Stimulated activated CD8-positive, alpha-beta memory T cell treated with anti-CD3 and anti-CD28 coated beads, Interleukin-4, amount 100 ng/mL, for 4 hours (primary cell): ENCODE measurements at places on chromosomes 1 and 21.

GRCh38 chr1:88801575-88802208, 89.7 kb downstream of the GTF2B start:
- DNase-seq: no peak

DNA sequence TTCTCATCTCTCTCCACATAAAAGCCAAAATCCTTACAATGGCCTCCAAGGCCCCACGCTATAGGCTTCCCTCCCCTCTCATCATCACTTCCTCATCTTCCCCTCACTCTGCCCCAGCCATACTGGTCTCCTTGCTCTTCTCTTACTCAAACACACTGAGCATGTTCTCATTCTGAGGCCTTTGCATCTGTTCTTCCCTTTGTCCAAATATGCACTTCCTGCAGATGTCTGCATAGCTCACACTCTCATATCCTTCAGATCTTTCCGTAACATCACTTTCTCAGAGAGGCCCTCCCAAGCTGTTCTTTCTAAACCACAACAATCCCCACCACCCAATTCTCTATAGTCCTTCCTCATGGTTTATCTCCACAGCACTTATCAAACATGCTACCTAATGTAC, 284.1 kb downstream of the HHIPL2 start:
- no peak for DNase-seq

DNA sequence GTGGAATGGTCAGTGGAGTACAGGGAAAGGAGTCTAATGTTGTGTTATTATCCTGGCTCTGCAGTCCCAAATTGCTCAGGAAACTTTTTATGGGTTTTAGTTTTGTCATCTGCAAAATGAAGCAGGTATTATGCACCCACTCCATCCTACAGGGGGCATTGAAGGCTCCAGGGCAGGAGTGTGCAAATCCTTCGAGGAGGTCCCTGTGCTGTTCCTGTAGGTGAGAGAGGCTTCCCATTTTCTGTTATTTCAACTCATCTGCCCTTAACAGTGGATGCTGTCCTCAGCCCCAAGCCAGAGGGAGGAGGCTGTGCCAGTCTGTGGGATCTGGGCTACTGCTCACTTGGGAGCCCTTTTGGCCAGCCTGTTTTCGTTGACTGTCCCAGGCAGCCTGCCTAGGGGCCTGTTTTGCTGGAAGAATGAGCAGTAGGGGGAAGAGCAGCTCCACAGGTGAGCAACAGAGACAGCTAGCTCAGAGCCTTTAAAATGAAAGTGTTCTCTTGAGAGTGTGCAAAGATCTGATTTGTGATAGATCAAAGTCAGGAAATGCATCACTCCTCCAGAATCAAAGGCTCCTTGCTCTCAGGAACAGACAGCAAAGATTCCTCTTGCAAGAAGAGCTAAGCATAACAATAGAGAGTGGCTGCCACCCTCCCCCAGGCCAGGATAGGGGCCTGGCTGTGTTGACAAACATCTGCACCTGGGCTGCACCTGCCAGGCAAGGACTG, 317.6 kb upstream of the PROX1 start:
- no peak for DNase-seq

DNA sequence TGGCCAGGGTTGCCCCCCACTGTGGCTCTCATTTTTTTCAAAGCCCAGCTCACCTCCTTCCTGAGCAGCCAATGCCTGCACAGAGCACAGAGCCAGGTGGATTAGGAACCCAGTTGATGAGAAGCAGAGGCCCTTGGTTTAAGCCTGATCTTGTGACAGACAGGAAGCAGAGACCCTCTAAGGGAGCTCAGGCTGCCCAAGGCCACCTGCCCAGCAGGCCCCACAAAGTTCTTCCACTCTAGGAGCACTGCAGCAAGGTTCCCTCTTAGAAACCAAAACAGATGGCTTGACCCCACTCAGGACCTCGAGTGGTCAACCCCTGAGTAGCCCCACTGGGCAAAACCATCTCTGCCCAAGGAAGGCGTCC, 25.5 kb upstream of the PRSS38 start:
- DNase-seq: no peak

DNA sequence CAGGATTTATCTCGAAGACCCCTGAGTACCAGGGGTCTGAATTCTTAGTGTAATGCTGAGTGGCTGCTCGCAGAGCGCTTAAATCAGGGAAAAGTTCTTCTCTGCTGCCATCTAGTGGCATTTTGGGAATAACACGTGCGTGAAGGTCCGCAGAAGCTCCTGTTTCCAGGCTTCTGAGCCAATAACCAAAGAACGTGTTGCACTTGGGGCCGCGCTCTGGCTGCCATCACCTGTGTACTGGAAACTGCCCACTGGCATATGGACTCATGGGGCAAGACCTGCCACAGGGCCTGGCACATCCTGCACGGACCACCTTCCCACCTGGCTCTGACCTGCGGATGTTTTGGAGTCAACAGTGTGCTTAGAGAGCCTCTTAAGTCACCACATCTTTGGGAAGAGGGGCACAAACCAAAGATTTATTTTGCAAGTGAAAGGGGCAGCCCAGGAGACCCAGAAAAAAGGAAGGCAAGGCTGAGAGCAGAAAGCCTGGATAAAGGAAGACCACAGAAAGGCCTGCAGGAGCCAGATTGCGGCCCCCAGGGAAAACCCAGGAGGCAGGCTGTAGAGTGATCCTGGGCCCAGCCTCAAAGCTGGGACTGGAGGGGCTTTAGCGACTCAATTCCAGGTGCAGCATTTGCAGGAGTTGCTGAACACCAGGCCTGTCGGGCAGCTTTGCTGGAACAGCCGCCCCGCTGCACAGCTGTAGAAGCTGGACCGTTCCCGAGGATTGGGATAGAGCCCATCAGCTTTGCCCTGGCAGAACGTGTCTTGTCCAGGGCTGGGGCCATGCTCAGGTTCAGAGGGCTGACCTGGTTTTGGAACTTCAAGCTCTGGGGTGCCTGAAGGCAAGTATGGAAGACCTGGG, 13.0 kb downstream of the CHIT1 start:
- DNase-seq: peak; percentile 15

- no peak for DNase-seq
These were observed 57.3 kb downstream of the ZNF644 start for GRCh38 chr1:90964444-90965035.

- DNase-seq: no peak
These were observed 70.4 kb upstream of the UBE2U start for GRCh38 chr1:64133036-64133435.

DNA sequence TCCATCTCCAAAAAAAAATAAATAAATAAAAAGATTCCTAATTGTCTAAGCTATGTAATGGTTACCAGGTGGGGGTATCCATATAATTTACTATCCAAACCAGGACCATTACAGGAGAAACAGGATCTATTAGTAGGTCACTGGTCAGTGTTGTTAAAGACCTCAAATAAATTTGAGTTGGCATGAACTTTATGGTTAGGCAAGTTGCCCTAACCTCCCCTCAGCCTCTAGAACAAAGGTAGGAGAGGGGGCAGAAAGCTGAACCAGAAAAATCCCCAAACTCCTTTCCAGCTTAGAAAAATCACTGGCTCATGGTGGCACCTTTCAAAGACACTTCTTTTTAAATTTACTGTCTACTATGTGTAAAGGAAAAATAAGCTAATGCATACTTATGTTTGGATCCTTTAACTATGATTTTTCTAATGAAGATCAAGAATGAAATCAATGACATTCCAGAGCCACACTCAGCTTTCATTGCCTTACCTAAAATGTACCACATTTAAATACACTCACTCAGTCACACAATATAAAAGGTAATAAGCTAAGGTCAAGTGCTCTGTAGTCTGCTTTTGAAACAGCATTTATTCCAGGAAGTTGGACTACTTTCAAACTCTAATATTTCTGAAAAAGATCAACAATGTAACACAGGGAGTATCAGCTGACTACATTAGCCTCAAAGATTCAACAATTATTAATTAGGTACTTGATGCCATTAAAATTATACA, 13.8 kb downstream of the EIF4G3 start:
- DNase-seq: no peak

- no peak for DNase-seq
These were observed 65.0 kb upstream of the FAM20B start for GRCh38 chr1:178960482-178961240.

DNA sequence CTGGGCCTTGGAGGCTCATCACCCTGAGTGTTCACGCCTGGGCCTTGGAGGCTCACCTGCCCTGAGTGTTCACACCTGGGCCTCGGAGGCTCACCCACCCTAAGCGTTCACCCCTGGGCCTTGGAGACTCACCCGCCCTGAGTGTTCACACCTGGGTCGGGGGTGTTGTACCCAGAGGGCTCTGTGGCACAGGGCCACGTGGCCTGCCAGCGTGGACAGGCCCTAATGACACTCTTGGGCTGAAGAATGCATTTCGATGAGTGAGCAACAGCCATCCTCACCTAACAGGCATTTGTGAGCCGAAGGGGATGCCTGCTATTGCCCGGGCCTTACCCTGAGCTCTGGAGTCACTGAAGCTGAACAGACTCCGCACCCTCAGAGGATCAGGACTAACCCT, 17.5 kb downstream of the SLC19A1 start:
- DNase-seq: no peak

GRCh38 chr1:194279975-194280374, 1093.6 kb upstream of the B3GALT2 start:
- DNase-seq: no peak

GRCh38 chr1:185869590-185869989, 135.4 kb downstream of the HMCN1 start:
- no peak for DNase-seq

DNA sequence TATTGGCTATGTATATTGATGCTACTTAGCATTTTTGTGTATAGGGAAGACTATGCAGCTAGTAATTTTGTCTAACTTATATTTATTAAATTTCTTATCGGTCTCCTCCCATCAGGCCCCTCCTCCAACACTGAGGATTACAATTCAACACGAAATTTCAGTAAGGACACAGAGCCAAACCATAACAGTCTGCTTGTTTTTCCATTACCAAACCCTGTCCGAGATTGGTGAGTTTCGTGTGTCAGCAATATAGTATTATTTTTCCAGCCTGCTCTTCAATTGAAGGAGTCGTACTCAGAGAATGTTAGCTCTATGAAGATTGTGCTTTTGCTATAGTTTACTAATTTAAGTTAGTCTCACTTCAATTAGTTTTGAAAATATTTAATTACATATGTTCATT, 1495.3 kb downstream of the MRPL39 start:
- no peak for DNase-seq

DNA sequence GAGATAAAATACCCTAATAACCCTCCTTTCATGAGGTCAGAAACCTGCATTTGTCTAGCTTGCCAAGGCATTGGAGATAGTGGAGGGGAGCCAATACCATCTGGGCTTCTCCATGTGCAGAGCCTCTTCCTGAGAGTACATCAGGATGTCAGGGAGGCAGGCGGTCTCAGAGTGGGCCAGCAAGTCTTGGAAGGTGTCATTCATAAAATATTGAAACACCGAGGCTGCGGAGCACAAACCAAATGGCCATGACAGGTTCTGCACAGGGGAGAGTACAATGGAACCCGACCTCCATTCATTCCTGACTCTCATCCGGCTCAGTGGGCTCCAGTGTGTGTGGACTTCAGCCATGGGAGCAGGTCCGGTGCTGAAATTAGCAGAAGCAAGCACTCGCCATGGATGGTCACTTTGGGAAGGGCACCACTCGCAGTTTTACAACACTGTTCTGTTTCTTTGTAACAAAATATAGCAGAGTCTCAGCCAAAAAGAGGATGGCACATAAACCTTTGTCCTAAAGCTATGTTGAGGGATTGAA, 446.6 kb downstream of the SIPA1L2 start:
- DNase-seq: no peak

GRCh38 chr1:8259498-8260290, 58.2 kb upstream of the SLC45A1 start:
- no peak for DNase-seq

DNA sequence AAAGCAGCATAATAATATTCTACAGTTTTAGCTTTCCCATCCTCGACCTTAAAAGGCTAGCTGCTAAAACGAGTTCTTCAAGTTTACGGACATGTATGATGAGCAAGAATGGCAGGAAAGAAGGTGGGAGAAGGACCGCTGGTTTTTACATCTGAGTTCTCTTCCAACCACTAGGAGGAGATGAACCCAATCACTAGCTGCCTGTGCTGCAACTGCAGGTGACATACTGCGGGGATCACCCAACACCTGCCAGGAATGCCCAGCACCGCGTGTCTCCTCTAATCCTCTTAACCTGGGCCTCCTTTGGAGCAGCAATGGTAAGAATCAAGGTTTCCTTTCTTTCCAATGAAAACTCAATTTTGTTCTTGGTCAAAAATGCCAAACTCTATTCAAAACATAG, 23.5 kb downstream of the TOR3A start:
- no peak for DNase-seq

- no peak for DNase-seq
These were observed 41.8 kb upstream of the PAXBP1 start for GRCh38 chr21:32813265-32813903.

DNA sequence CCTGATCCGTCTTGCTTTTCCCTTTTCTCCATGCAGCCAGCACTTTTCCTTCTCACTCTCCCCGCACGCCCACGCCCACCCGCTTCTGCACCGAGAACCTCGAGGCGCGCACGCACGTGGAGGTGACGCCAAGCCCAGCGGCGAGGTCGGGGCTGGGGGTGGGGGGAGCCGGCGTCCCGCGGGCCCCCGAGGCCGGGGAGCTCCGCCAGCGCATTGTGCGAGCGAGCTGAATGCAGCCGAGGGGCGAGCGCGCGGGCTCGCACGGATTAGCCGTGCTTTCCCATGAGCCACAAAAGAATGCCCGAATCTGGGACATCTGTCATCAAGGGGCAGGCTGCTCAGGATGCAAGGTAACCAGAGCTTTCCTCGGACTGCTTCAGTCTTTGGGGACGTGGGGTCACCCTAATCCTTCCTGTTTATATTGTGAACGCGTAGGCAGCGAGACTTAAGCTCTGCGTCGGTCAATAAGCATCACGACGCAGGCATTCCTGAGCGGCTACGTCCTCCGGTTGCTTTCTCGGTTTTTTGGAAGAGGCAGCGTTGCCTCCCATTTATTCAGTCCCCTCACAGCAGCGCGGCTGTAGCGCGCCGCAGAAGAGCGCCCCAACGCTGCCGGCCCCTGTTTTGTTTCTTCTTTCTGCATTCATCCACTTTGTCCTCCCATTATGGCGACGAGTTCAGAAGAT, 67.3 kb upstream of the AKT3 start:
- no peak for DNase-seq

GRCh38 chr1:234499119-234499942, 20.4 kb upstream of the TARBP1 start:
- DNase-seq: peak; percentile 59
